ENCODE measurements at places on chromosomes 1 and 21.

DNA sequence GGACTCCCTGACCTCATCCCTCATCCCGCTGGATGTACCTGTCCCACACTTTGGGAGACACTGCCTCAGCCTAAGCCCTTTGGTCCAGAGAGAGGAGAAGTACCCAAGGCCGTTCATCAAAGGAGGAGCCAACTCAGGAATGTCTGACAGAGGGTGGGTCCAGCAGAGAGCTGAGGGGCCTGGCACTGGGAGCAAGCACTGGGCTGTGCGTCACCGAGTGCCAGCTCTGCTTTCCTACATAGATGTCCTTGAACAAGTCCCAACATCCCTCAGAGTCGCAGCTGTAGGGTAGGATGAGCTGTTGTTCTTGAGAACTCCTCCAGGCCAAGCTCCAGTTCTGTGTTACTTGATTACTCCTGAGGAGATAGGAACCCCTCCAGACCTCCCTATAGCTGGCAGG is 68.8 kb upstream of the ACOT11 start:
- no peak for DNase-seq

GRCh38 chr1:147272042-147272441 is 29.6 kb downstream of the CHD1L start:
- no peak for DNase-seq

DNA sequence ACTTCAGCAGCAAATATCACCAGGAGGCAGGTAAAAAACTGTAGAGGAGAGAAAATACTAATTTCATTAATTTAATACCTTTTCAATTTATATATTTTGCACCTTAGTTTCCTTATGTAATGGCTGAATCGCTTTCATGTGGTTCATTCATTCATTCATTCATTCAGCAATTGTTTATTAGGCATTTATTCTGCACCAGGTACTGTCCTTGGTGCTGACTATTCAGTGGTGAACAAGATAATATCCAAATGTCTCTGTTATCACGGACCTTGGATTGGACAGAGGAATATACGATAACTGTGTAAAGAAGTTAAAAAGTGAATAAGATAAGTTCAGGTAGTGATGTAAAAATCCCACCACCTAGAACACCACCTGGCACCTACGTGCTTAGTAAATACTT is 28.8 kb downstream of the TSPAN2 start:
- no peak for DNase-seq

DNA sequence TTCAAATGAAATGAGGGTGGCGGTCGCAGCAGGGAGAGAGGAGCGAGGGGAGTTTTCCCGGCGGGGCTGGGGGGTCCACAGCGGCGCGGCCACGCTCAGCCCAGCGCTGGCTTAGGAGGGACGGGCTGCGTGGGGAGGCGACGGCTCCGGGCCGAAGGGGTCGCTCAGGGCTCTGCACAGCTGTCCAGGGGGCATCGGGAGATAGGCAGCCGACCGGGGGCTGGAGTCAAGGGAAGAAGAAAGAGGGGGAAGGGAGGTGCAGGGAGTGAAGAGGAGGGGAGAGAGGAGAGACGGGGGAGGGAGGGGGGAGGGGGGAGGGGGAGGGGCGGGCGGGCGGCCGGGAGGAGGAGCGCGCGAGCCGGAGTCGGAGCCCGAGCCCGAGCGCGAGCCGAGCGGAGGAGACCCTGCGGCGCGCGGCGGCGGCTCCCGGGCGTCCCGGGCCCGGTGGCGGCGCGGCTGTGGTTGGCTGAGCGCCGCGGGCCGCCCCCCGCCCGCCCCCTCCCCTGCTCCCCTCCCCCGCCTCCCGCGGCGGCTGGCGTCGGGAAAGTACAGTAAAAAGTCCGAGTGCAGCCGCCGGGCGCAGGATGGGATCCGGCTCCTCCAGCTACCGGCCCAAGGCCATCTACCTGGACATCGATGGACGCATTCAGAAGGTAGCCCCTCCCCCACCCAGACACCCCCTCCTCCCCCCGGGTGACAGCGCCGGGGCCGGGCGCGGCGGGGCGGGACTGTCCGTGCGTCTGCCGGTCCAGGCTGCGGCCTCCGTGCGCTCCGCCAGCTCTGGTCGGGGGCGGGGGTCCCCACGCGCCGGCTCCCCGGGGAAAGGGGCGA is at the start of gene PDE9A:
PDE9A (plus strand) TSS at position 391 of the 831 bp plus-strand sequence; CDS start at position 585, 194 bp downstream.
- DNase-seq = no peak

- DNase-seq = no peak
Measured at GRCh38 chr1:109133815-109134214, 19.9 kb downstream of the ELAPOR1 start.

- DNase-seq = peak; percentile 51
Measured at GRCh38 chr1:151340870-151341754, 5.9 kb downstream of the RFX5 start.

GRCh38 chr21:40208948-40209345 is 341.7 kb downstream of the PCP4 start:
- DNase-seq = no peak

GRCh38 chr1:233959102-233959501 is 54.6 kb downstream of the SLC35F3 start:
- DNase-seq = no peak

DNA sequence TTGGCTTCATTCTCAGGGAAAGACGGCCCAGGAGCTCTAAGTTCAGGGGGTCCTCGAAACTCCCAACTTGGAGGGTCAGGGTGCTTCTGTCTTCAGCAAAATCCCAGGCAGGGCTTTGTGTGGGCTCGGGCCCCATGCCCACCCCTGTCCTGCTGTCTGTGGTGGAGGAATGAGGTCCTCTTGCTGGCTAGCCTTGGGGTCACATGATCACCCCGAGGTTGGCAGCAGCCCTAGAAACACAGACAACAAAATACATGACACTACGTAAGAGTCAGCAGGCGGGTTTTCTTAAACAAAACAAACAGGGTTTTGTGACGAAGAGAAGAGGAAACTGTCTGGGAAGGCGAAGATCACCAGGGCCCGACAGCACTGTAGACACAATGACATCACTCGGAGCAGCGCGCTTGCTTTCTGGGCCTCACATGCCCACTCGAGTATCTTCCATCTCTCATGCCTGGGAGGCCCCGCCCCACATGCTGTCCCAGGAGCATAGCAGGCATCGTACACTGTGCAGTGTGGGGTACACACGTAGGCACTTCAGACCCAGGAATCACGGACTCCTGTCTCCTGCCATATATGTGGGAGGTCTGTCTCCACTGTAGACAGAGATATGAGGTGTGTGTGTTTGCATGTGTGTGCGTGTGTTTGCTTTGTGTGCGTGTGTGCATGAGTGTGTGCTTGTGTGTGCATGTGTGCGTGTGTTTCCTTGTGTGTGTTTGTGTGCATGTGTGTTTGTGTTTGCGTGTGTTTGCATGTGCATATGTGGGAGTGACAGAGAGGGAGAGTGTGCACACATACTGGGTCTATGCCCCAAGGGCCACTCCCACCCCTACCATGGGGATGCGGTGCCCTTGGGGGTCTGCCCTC is 94.7 kb downstream of the SIK1 start:
- DNase-seq = no peak

DNA sequence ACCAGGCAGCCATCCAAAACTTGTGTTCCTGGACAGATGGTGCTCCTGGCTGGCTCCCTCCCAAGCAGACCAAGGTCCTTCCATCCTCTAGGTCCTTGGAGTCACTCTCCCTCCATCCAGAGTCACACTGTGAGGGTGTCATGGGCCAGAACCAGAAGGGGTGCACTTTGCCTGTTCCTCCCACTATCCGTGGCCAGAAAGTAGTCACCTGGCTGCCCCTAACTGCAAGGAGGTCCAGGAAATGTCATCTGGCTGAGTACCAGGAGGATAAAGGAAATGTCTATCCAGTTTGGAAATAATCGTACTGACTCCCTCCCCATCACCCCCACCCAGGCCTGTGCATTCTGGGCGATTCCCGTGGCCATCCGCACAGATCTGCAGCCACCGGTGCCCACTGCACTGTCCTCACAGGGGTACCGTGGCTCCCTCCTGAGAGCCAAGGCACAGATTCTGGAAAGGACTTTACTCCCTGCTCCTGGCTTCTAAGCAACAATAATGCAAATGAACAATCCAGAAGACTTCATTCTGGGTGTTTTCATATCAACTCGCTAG is 253.2 kb downstream of the NPHP4 start:
- DNase-seq = no peak

DNA sequence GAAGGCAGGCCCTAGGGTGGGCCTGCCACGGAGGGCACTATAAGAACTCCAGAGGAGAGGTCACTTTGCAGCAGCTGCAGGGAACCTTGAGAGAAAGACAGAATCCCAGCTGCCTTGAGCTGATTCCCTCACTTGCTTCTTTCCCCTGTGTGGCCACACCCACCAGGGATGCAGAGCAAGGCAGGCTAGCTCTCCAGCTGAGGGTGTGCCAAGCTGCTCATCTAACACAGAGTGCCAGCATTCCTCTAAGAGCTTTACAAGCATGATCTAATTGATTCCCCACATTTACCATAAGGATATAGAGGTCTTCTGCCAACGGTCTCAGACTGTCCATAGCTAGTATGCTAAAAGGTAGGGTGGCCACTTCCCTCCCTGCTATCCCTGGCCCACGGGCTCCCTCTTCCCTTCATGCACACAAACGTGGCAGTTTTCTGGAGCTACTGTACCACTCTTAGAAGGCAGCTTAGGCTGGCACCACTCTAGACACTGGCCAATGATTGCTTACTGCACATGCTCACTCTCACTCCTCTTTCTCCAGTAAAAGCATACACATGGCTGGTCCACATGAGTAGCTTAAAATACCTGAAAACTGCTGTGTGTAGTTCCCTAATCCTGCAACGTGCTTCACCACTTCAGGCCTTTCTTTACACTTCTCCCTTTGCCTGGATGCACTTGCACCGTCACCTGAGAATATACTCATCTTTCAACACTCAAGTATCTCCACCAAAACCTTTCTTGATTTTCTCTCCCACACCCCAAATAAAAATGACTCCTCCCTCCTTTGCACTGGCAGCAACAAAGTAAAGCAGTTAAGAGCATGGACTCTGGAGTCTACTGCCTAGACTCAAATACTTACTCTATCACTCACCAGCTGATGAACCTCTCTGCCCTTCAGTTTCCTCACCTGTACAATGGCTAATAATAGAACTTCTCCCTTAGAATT is 57.7 kb downstream of the DMAP1 start:
- DNase-seq = no peak

- no peak for DNase-seq
Measured at GRCh38 chr1:24345334-24345733, 26.2 kb downstream of the GRHL3 start.

- DNase-seq = no peak
Measured at GRCh38 chr1:8276173-8276914, 41.6 kb upstream of the SLC45A1 start.

- no peak for DNase-seq
Measured at GRCh38 chr1:53681977-53682685, 56.8 kb downstream of the GLIS1 start.

DNA sequence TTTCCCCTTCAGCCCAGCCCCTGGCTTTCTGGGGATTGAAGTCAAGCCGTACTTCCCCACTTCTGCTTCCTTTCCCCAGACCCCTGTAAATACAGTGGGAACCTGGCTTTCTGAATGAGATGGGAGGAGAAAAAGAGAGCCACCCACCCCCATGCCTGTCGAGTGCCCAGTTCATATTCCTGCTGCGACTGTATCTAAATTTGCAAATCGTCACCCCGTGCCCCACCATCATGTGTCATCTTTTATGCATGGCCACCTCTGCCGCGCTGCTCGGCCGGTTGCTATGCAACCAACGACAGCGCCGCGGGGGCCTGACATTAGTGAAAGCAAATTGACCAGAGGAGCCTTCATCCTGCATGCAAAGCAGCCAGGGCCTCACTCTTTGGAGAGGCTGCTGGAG is 143.0 kb downstream of the ELAVL4 start:
- DNase-seq = no peak

- DNase-seq = no peak
Measured at GRCh38 chr1:2091611-2092604, 41.7 kb downstream of the PRKCZ start.

DNA sequence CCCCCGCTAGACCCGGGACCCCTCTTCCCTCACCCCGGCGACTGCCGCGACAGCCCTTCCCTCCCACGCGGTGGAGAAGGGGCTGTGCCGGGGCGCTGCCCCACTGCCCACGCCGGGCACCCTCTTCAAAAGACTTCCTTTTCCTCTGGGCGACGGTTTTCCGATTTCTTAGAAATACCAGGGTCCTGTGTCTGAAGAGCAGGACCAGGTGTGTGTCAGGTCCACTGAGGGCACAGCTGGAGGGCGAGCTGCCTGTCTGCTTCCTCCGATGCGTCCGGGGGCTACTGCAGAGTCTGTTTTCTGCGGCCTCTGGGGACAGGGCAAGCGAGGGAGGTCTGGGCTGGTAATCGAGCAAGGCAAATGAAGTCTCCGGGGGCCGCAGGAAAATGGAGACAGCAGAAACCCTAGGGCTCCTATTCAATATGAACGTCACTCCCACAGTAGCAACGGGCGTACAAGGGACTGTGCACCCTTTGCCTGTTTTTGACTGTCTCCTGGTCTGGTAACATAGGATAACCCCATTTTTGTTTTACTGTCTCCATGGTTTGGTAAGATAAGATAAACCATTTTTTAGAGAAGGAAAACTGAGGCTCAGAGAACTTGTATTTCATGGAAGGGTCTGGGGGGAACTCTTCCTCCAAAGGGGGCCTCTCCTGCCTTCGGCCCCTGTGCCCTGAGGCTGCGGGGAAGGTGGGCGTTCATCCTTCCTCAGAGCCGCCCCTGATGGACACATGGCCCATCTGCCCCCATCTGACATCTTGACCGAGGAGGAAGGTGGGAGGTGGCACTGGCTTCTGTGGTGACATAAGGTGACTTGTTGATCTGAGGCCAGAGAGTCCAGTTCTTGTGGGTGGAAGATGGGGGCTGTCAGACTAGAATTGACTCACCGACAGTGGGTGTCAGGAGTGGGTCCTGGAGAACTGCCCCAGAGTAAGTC is 970 bp downstream of the TNFRSF1B start:
- no peak for DNase-seq

- DNase-seq = no peak
Measured at GRCh38 chr21:17964716-17965115, 145.6 kb upstream of the C21orf91 start.

- no peak for DNase-seq
Measured at GRCh38 chr1:234217316-234217840, 155.9 kb upstream of the COA6 start.

- peak; percentile 26 for DNase-seq
Measured at GRCh38 chr1:243513726-243514491, 258.1 kb downstream of the SDCCAG8 start.

DNA sequence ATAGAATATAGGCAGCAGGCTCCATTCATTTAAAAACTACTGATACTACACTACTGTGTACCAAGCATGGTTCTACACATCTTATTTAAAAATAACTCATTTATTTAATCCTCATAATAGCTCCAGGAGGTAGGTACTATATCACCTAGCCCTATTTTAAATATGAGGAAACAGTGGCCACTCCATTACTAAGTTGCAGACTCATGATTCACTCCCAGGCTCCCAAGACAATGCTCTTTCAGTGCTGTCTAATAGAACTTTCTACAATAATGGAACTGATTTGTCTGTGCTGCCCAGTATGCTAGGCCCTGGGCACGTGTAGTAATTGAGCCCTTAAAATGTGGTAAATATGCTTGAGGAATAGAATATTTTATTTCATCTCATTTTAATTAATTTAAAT is 357.1 kb downstream of the LTN1 start:
- DNase-seq = no peak

- DNase-seq = no peak
Measured at GRCh38 chr1:53982034-53982762, 35.8 kb downstream of the LDLRAD1 start.

- no peak for DNase-seq
Measured at GRCh38 chr1:101175466-101175865, 61.4 kb upstream of the S1PR1 start.

All from HS-27A (cell line).